Suprapubic skin (tissue), 4 donors: ENCODE measurements at places on chromosomes 5 and 9.

GRCh38 chr5:34771076-34771475 lies 67.9 kb upstream of the TTC23L start:
- H3K4me1 ChIP-seq = peaks cover 6% of the 10 kb centered on the region
- DNase-seq = no peak
- H3K27me3 ChIP-seq = no peaks in the 10 kb centered on the region

DNA sequence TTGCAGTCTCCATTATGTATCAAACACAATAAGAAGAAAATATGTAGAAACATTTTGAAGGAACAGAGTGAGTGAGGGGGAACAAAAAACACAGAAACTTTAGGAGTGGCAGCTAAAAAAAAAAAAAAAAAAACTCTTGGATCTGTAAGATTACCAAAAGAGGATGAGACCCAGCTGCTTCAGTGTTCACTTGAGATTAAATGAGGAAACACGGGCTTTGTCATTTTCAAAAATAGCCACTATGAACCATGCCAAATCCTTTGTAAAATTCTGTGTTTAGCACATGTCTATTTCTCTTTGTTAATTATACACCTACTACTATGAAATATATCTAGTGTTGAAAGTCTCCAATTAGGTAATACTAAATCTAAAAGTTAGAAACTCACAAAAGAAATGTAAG lies 485.9 kb downstream of the EFNA5 start:
- no peak overlapping the region for H3K4me3 ChIP-seq
- no peak for DNase-seq
- no peaks in the 10 kb centered on the region for H3K4me1 ChIP-seq
- H3K27ac ChIP-seq = no peak overlapping the region

- peaks cover 7% of the 10 kb centered on the region for H3K36me3 ChIP-seq
- H3K4me1 ChIP-seq = peaks cover 38% of the 10 kb centered on the region
- no peak for DNase-seq
- no peak overlapping the region for H3K27ac ChIP-seq
- H3K27me3 ChIP-seq = no peaks in the 10 kb centered on the region
These were observed 78.3 kb downstream of the STK10 start for GRCh38 chr5:172109749-172110148.

GRCh38 chr9:131668439-131669268 lies 71.2 kb downstream of the RAPGEF1 start:
- H3K4me1 ChIP-seq = peaks cover 57% of the 10 kb centered on the region
- H3K36me3 ChIP-seq = no peaks in the 10 kb centered on the region
- DNase-seq = no peak
- peak overlapping the region; percentile 68 for H3K27ac ChIP-seq
- H3K4me3 ChIP-seq = no peak overlapping the region
- no peaks in the 10 kb centered on the region for H3K27me3 ChIP-seq

DNA sequence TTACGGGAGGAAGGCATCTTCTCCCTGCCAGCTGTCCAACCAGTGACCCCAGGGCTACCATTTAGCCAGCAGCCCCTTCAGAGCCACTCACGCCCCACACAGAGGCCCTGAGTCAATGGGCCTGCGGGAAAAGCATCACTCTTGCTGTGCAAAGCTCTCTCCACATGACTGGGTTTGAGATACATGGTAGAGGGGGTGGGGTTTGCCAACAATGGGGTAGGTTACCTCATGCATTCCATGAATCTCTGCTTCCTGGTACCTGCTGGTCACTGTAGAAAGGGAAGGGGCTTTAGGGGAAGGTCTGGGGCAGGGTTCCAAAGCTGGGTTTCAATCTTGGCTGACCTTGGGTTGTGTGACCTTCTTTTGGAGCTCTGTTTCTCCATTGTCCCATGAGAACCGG lies 22.9 kb upstream of the TTLL11 start:
- peaks cover 7% of the 10 kb centered on the region for H3K27me3 ChIP-seq
- H3K4me1 ChIP-seq = no peaks in the 10 kb centered on the region
- H3K27ac ChIP-seq = no peak overlapping the region
- no peaks in the 10 kb centered on the region for H3K36me3 ChIP-seq

GRCh38 chr5:178672630-178673029 lies 45.8 kb upstream of the CLK4 start:
- no peaks in the 10 kb centered on the region for H3K4me1 ChIP-seq
- H3K4me3 ChIP-seq = no peak overlapping the region
- H3K27me3 ChIP-seq = peaks cover 20% of the 10 kb centered on the region
- DNase-seq = no peak

DNA sequence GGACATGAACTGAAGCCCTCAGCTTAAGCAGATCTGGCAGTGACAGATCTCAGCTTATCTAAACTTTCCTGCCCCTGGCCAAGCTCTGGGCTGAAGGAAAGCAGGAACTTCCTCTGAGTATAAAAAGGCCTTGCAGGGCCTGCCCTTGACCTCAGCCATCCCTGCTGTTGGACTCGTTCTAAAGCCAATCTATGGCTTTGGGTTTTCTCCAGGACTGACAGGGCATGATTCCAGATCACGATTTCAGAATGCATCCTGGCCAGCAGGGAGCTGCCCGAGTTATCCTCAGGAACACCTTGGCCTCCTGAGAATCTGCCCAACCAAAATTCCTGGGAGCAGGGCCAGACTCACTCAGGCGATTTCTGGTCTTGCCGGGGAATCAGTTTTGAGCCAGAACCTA lies 502.7 kb downstream of the TLE4 start:
- H3K4me3 ChIP-seq = no peak overlapping the region
- peaks cover 4% of the 10 kb centered on the region for H3K4me1 ChIP-seq
- no peaks in the 10 kb centered on the region for H3K27me3 ChIP-seq
- no peak for DNase-seq
- H3K27ac ChIP-seq = no peak overlapping the region
- H3K36me3 ChIP-seq = no peaks in the 10 kb centered on the region

DNA sequence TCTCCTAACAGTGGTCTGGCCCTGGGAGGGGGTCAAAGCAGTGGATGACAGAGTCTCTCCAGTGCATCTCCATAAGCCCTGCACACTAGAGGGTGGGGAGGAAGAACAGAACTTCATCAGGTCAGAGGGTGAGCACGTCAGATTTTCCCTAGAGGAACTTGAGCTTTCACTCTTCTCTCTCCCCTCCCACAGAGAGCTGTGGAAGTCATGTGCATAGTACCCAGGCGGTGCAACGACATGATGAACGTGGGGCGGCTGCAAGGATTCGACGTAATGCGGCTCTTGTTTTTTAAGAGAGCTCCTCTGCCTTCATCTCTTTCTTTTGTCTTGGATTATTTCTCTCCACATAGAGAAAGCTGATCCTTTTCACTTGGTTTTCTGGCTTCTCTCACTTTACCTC lies 100.2 kb upstream of the OTULINL start:
- DNase-seq = no peak
- H3K27me3 ChIP-seq = no peaks in the 10 kb centered on the region
- H3K4me1 ChIP-seq = no peaks in the 10 kb centered on the region
- no peak overlapping the region for H3K27ac ChIP-seq
- H3K4me3 ChIP-seq = no peak overlapping the region
- H3K36me3 ChIP-seq = peaks cover 94% of the 10 kb centered on the region

DNA sequence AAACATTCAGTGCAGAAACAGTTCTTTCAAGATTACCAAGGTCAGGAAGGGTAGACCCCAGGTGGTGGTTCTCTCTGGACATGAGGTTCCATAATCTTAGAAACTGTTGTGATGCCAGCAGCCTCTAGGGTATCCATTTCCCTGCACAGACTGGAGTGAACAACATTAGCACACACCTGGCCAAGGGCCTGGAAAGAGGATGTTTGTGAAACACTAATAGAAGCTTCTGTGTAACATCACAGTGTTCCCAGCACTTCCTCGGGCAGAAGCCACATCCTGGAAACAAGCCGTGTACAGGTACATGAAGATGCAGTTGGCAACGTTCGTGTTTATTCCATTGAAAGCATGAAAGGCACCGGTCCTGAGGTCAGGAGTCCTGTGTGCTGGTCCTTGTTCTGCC lies 598.2 kb upstream of the KLF4 start:
- no peaks in the 10 kb centered on the region for H3K27me3 ChIP-seq
- H3K4me3 ChIP-seq = no peak overlapping the region
- H3K36me3 ChIP-seq = no peaks in the 10 kb centered on the region
- peaks cover 5% of the 10 kb centered on the region for H3K4me1 ChIP-seq
- peak overlapping the region; percentile 24 for H3K27ac ChIP-seq
- no peak for DNase-seq

DNA sequence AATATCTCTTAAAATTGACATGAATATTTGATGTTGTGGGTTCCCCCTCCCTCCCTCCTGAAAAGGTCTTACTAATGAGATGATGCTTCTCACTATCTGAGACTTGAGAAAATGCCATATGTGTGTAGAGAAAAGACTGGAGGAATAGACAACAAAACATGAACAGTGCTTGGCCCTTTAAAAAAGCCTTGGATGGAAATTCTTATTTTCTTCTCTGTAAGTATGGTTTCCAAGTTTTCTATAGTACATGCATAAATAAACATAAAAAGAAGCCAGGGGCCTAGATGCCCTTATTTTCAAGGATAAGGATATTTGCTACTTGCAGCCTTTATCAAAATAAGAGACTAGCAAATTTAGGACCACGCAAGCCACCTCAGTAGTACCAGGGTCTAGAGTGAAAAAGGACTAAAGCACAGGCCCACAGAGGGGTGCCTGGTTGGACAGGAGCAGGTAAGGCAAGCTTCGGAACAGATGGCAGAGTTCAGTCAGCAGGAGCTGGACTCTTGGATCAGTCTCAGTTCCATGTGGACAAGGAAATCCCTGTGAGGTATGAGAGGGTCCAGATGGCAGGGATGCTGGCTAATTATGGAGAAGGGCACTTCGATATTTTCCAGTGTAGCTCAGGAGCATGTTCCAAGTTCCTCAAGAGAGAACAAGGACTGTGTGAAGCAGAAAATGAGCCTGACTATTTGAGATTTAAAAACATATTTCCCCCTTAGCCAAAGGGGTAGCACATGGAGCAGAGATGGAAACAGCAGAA lies 4.6 kb upstream of the ANP32B start:
- peaks cover 31% of the 10 kb centered on the region for H3K4me1 ChIP-seq
- no peak overlapping the region for H3K27ac ChIP-seq
- DNase-seq = no peak
- no peak overlapping the region for H3K4me3 ChIP-seq
- no peaks in the 10 kb centered on the region for H3K36me3 ChIP-seq

DNA sequence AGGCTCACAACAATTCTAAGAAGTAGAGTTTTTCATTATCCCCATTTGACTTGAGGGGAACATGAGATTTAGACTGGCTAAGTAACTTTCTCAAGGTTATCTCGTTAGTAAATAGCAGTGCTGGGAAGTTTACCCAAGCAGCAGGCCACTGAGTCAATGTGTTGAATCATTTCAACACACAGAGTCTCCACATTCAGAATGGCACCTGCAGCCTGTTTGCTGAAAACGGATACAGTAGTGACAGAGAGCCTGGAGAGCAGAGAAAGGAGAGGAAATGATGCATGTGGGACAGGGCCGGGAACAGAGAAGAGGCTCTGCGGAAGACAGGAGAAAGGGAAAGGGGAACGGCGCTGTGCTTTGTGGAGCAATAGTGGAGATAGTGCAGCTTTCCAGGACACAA lies 33.5 kb upstream of the ZSWIM6 start:
- no peaks in the 10 kb centered on the region for H3K27me3 ChIP-seq
- H3K4me3 ChIP-seq = no peak overlapping the region
- H3K36me3 ChIP-seq = no peaks in the 10 kb centered on the region
- no peak overlapping the region for H3K27ac ChIP-seq
- peaks cover 22% of the 10 kb centered on the region for H3K4me1 ChIP-seq

DNA sequence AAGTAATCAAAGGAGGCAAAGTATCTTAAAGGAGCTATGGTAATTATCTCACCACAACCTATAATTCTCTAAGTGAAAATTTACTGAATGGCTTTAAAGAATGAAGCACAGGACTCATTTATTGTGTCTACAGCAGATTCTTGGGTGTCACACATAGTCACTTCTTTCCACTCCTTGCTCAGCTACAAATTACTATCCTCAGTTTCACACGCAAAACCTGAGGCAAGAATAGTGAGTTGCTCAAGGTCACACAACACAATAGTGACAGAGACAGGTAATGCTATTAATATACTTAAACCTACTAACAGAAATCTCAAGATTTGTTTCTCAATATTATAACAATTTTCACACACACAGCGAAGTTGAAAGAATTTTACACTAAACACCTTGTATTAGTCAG lies 120.9 kb upstream of the STK32A start:
- no peaks in the 10 kb centered on the region for H3K36me3 ChIP-seq
- H3K4me1 ChIP-seq = no peaks in the 10 kb centered on the region
- no peak overlapping the region for H3K4me3 ChIP-seq
- H3K27me3 ChIP-seq = no peaks in the 10 kb centered on the region
- H3K27ac ChIP-seq = no peak overlapping the region

DNA sequence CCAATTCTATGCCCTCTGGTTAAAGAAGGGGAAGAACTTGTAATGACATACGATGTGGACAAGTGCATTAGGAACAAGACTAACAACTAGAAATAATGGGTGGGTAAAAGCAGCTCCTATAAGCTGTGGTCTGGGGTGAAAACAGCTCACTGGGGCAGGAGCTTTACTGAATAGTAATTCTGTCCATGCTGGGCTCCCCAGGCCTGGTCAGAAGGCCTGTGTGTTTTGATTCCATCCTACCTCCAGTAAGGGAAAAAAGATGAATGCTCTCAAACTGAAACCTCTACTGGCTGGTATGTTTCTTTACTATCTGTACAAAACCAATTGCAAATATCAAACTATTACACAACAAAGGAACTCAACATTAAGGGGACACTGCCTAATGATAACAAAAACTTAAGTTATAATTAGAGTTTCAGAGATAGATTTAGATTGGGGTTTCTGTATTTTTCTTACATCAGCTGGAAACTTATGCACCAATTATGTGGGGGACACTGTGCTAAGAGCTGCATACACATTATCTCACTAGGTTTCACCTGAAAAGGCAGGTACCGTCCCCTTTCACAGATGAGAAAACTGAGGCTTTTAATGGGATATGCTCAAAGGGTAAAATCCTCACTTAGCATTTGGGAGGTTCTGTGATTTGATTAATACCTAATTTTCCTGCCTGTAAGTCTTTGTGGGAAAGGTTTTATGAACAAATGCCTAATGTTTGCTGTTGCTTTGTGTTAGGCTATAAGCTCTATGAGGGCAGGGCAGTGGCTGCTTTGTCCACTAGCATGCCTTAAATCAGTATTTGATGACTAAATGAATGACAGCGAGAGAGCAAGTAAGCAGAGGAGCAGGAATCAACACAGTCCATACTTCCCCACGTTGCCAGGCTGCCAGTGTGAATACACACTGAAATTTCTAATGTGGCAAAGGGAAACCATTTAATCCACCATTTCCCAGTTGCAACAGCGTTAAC lies 53.6 kb downstream of the ELL2 start:
- H3K27ac ChIP-seq = no peak overlapping the region
- DNase-seq = no peak
- peaks cover 15% of the 10 kb centered on the region for H3K36me3 ChIP-seq
- H3K4me1 ChIP-seq = peaks cover 2% of the 10 kb centered on the region

DNA sequence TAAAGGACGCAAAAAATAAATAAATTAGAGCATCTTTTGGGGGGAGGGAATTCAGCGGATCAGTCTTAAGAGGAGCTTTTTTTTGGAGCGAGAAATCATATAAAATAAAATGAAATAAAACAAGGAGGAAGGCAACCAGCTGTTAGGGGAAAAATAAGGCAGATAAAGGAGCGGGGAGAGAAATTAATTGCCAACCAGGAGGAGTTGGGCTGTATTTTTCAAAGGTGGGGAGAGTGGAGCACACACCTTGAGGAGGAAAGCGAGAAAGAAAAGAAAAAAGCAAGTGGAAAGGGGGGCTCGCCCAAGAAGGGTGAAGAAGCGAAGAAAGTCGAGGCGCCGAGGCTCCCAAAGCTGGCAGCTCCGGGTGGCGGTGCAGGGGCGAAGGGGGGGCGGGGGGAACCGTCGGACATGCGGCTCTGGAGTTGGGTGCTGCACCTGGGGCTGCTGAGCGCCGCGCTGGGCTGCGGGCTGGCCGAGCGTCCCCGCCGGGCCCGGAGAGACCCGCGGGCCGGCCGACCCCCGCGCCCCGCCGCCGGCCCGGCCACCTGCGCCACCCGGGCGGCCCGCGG lies at the start of gene PAPPA:
PAPPA (plus strand) TSS at position 27 of the 569 bp plus-strand sequence; CDS start at position 409, 382 bp downstream.
- DNase-seq = no peak
- H3K4me3 ChIP-seq = peak within 1 kb of the TSS; percentile 54
- peaks cover 29% of the 10 kb centered on the region for H3K4me1 ChIP-seq
- H3K27ac ChIP-seq = peak within 1 kb of the TSS; percentile 63
- peaks cover 43% of the 10 kb centered on the region for H3K27me3 ChIP-seq
